NCI-H187 treated with DMSO at 0.1 percent for 48 hours (cell line): ENCODE measurements at places on chromosomes 2 and 18.

DNA sequence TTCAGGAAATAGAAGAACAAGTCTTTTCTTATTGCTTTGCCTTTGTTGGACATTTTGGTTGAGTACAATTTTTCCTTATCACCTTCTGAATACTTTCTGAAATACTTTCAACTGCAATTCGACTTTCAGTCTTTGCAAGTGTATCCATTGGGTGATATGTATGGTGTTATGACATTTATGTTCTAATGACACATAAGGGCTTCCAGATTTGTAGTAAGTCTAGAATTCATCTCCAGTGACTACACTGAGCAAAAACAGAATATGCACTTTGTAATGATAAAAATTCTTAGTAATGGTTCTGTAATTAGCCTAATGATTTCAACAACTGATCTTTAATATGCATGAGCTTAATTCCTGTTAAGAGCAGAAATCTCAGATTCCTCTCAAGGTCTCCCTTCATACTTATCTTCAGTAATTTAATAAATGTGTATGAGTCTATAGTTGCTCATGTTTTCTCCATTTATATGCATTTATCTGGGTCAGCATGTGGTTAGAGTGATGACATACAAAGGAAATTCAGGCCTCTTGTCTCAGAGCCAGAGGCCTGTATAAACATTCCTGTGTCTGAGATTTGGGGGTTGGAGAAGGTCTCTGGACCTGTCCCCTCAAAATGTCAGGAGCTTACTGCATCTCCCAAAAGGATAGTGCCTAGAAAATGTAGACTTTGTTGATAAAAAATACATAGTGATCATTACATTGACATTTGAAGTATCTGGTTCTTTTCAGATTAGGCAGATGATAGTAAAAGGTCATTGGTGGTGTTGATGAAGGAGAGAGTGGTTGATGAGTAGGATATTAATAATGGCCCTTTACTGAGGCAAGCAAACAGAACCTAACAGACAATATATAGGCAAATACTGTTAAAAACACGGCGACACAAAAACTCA is 114.9 kb downstream of the QPCT start:
- DNase-seq = no peak

GRCh38 chr2:240949791-240950705 is 43.9 kb downstream of the CROCC2 start:
- DNase-seq = no peak

- DNase-seq = no peak
These were observed 14.8 kb downstream of the UGT1A3 start for GRCh38 chr2:233743464-233744259.

GRCh38 chr2:6676241-6676640 is 189.5 kb downstream of the CMPK2 start:
- DNase-seq = no peak

DNA sequence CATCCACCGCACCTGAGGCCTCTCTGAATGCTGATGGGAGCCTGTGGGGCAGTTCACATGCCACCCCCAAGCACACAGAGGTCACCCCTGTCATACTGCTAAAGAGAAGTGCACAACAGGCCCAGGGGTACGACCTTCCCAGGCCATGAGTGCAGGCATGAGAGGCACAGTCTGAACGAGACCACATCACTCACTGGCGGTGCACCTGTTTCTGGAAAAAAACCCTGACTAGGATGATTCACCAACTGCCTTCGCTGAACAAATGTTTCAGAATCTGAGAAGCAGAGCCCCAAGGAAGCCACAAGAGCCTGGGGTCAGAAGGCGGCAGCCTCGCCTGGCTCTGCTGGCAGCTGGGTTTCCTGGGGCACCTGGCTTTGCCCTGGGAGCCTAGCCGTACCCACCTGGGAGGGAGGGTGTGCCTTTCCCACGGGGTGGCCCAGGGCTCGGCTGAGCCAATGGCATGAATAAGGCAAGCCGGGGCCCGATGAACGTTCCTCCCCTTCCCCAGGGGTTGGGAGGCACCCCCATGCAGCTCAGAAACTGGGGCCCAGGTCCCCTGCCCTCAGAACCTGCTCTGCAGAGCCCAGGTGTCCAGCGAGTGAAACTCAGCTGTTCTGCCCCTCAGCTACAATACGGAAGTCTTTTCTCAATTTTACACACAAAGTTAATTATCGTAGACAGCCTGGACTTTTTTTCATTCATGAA is 73.8 kb downstream of the HDAC4 start:
- no peak for DNase-seq

- DNase-seq = no peak
These were observed 150.4 kb upstream of the NXPH2 start for GRCh38 chr2:138930571-138930970.

DNA sequence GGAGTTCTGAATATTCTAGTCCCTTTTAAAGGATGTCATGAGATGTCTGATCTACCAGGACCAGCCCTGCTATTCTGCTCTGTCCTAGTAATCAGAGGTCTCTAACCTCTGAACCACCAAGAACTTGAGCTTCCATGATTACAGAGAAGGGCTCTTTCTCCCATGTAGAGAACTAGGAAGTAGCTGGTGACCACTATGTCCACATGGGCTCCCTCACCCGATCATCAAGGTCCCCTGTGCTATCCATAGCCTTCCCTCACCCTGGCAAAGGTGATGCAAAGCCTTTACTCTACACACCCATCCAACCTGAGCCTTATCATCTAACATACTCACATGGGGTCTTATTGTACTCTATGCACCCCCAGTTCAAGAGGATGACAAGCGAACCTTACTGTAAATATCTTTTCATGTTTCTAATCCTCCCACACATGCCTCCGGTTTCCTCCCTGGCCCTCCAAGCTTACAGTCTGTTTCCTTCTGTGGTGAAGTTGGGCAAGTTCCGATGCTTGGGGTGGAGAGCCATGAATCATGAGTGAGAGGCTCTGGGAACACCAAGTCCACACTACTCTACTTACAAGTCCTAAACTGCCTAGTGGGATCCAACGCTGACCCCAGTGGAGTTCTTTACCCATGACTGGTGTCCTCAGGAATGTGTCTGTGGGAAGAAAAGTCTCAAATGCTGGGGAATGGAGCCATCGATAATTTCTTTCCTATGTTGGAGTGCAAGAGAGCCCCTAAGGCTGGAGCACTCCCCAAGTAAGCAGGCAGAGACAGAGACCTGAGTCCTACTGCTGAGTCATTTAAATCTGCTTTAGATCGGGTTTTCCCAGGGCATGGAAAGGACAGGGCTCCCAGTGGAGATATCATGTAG is 73.3 kb upstream of the KLF7 start:
- DNase-seq = no peak

- DNase-seq = no peak
These were observed 6.5 kb downstream of the RNF149 start for GRCh38 chr2:101302016-101302415.

DNA sequence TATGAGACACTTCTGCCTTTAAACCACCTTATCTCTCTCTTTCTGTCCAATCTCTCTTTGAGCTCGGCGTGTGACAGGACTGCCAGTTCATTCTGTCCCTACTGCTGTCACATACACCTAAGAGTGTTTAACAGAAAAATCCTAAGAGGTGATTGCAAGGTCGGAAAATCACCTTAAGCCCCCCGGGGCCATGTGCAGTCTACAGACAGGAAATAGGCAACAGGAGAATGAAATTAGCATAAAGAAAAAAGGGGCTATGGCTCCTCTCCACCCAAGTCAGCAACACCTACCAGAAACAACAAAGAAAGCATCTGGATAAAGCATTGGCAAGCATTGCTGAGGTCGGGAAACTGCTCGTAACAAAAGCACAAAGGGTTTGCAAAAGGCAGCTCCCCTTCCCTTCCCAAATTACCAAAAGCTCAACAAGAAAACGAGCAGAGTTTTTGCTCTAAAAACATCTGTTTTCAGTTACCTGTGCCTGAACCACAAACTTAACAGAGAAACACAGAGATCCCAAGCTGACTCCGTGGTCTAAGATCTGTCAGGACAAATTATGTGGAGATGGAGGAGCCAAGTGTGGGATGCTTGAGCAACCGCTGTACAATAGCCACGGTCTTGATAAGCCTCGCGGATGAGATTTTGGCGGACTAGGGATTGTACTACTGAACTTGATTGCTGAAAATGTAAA is 30.4 kb downstream of the ANKRD44 start:
- no peak for DNase-seq

DNA sequence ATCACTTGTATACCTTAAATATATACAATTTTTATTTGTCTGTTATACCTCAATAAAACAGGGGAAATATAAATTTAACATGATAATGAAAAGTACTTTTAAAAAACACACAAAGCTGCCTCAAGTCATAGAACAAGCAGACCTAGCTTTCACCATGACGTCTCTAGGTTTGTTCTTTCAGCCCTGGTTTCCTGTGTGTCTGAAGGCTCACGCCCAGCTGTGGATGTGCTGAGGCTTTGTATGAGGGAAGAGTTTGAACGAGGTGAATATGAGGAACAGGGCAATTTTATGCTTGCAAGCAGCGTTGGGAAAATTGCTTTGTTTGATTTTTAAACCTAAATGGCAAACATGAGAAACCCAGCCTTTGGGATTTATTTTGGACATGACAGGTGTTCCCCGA is 15.3 kb downstream of the SH3RF3 start:
- no peak for DNase-seq

GRCh38 chr2:76692908-76693307 is 829.3 kb downstream of the LRRTM4 start:
- DNase-seq = no peak

DNA sequence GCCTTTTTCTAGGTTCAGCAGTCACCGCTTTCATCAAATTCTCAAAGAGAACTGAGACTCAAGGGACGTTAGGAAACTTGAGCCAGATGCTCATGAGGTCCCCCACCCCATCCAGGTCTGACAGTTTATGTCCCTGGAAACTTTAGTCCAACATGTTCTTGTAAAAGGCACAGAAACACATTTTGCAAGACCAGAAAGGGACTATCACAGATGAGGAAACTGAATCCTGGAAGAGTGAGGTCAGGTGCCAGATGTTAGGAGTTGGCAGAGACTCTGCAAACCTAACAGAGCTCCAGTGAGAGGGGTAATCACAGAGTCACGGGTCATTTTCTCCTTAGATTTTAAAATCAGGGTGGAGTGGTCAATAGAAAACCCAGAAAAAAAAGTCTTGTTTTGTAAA is 76.6 kb downstream of the RDH14 start:
- no peak for DNase-seq

DNA sequence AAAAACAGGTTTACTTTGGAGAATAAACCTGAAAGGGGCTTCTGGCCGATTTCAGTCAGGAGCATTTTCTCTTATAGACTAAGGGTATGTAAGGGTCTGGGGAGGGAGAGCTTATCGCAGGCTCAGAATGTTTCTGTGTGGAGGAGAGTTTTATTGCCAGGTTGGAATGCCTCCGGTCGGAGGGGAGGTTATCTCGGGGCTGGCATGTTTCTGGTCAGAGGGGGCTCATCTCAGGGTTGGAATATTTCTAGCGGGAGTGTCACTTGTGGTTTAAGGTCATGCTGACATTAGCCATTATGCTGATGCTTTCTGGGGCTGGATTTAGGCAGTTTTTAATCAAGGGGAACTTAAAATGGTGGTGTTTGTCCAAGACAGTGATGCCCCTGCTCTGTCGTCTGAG is 333.6 kb downstream of the METTL4 start:
- no peak for DNase-seq

DNA sequence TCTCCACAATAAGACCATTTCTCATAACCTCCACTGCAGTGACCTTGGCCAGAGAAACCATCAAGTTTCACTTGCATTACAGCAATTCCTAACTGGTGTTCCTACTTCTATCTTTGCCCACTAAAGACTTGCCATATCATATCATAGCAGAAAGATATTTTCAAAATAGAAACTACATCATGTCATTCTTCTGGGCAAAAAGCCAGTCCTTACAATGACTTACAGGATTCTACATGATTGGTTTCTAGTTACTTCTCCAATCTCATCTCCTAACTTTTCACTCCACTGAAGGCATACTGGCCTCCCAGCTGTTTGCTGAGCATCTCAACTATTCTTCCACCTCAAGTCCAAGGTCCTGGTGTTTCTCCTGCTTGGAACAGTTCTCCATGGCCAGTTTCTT is 151.4 kb downstream of the HNMT start:
- no peak for DNase-seq

DNA sequence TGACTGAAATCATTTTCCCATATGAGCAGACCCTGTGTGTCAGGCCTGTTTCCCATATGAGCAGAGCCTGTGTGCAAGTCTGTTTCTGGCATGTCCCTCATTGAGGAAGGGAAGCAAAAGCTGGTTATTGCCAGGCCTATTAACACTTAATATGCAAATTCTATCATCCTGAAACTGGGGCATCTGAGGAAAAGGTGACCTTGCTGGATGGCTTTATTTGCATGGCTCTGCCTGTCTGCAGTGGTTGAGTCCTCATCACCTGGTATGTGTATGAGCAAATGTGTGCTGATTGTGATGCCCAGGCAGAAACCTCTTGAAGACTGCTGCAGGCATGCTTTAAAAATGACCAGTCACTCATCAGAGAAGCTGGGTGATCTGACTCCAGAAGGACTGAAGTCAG is 31.2 kb downstream of the EIF4E2 start:
- DNase-seq = no peak

GRCh38 chr2:227499627-227500300 is 27.8 kb downstream of the AGFG1 start:
- no peak for DNase-seq

GRCh38 chr2:101731221-101732054 is 33.9 kb downstream of the MAP4K4 start:
- no peak for DNase-seq

GRCh38 chr2:160367887-160368286 is 125.7 kb downstream of the RBMS1 start:
- DNase-seq = no peak

GRCh38 chr2:157692768-157693167 is 64.1 kb upstream of the ACVR1C start:
- no peak for DNase-seq

- DNase-seq = no peak
These were observed 810 bp upstream of the RBFA start for GRCh38 chr18:80033181-80034067.

GRCh38 chr18:10454681-10455557 is 484 bp downstream of the APCDD1 start:
- DNase-seq = no peak

- DNase-seq = no peak
These were observed 5.4 kb downstream of the GAREM2 start for GRCh38 chr2:26178246-26178645.

DNA sequence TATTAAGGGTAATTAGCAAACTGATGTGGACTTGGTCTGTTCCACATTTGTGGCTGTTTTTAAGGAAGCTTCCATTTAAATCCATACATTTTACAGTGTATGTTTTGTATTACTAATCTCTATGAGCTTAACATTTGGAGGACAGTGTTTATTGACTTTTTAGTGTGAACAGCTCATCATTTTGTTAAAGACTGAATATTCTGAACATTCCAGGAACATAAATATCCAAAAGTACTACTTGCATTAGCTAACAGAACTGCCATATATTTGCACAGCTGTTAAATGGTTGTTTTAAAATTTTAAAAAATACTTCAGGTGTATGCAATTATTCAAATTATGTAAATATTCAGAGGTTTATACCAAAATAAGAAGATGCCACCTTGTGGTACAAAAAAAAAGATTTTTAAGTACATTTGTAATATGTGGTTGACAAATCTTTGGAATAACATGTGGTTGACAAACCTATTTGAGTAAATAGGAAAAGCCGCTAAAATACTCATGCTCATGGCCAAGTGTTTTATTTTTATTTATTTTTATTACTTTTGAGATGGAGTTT is 439.7 kb upstream of the FANCL start:
- no peak for DNase-seq

- no peak for DNase-seq
These were observed 7.8 kb downstream of the ZNF892 start for GRCh38 chr2:95215018-95215612.

- DNase-seq = no peak
These were observed 86.6 kb downstream of the TMEM182 start for GRCh38 chr2:102848366-102848839.

GRCh38 chr18:77815666-77816338 is 566.2 kb downstream of the GALR1 start:
- DNase-seq = no peak
